ENCODE measurements at places on chromosomes 5 and 9. TPM values are rescaled to one million over a fixed set of nuclear protein-coding genes. Genes with fewer than 3 reads are reported as not detected.
A peak's percentile ranks its signal among the peaks of the same experiment; 100 is the strongest.

DNA sequence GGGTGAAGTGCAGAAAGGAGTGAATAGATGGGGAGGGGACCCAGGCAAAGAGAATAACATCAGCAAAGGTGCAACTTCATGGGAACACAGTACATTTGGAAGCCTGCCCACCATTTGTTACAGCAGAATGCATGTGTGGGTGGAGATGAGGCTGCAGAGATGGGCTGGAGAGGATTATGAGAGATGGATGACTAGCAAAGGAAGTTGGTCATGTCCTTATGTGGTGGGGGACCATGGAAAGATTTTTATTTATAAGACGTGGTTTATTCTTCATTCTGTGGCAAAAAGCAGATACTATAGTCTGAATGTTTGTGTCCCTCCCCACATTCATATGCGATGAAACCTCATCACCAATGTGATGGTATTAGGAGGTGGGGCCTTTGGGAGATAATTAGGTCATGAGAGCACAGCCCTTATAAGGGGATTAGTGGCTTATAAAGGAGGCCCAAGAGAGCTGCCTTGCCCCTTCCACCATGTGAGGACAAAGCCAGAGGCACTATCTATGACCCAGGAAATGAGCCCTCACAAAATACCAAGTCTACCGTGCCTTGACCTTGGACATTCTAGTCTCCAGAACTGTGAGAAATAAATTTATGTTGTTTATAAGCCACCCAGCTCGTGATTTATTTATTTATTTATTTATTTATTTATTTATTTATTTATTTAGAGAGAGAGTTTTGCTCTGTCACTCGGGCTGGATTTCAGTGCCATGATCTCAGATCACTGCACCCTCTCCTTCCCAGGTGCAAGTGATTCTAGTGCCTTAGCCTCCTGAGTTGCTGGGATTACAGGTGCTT is 483.7 kb downstream of the RAB3C start:
- no peak overlapping the region for H3K27ac ChIP-seq
- no peak overlapping the region for H3K4me3 ChIP-seq
- no peaks in the 10 kb centered on the region for H3K27me3 ChIP-seq
- H3K36me3 ChIP-seq: no peaks in the 10 kb centered on the region
- DNase-seq: no peak

GRCh38 chr5:105931881-105932421 is 1738.8 kb downstream of the EFNA5 start:
- H3K27ac ChIP-seq: no peak overlapping the region
- no peaks in the 10 kb centered on the region for H3K4me1 ChIP-seq
- no peaks in the 10 kb centered on the region for H3K36me3 ChIP-seq
- H3K27me3 ChIP-seq: no peaks in the 10 kb centered on the region

- no peak for DNase-seq
- no peaks in the 10 kb centered on the region for H3K36me3 ChIP-seq
- H3K27ac ChIP-seq: no peak overlapping the region
- no peaks in the 10 kb centered on the region for H3K27me3 ChIP-seq
- no peaks in the 10 kb centered on the region for H3K4me1 ChIP-seq
Observed at GRCh38 chr5:93915142-93915553, 173.7 kb upstream of the POU5F2 start.

- peaks cover 25% of the 10 kb centered on the region for H3K36me3 ChIP-seq
- peaks cover 57% of the 10 kb centered on the region for H3K4me1 ChIP-seq
- DNase-seq: peak; percentile 34
- H3K27me3 ChIP-seq: peaks cover 2% of the 10 kb centered on the region
Observed at GRCh38 chr9:126327006-126327713, 531 bp downstream of the MVB12B start.

DNA sequence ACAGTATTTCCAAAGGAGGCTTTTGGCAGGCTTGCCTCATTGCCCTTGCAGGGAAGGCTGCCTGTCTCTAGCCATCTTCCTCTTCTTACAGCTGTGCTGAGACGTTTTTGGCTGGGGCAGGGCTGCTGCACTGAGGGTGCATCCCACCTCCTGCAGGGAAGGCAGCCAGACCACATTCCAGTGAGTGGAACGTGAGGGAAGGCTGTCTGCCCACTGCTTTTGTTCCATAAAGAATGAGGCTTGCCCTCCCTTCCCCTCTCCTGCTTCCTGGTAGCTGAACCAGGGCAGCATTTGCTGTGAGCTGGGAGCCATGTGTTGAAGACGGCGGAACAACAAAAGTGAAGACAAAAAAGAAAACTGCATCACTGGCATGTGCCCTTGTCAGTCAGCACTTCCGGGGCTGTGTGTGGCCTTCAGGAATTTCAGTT is 16.8 kb downstream of the MGAT1 start:
- peak overlapping the region; percentile 71 for H3K27ac ChIP-seq
- H3K4me1 ChIP-seq: peaks cover 21% of the 10 kb centered on the region
- no peak for DNase-seq
- peaks cover 27% of the 10 kb centered on the region for H3K36me3 ChIP-seq

- H3K4me1 ChIP-seq: peaks cover 30% of the 10 kb centered on the region
- peak; percentile 47 for DNase-seq
- peak overlapping the region; percentile 77 for H3K4me3 ChIP-seq
- H3K27ac ChIP-seq: peak overlapping the region; percentile 41
- H3K27me3 ChIP-seq: peaks cover 53% of the 10 kb centered on the region
Observed at GRCh38 chr5:74639807-74640449, 600 bp downstream of the ENC1 start.

SLC6A3 gene
- total RNA-seq: not detected

RLN2 gene
- 2.8 TPM for total RNA-seq
